Activated T-helper 17 cell treated with anti-CD3 and anti-CD28 coated beads, Interleukin-2, amount 50 U/mL, for 72 hours (primary cell): ENCODE measurements at places on chromosomes 13 and 19. TPM values are rescaled to one million over a fixed set of nuclear protein-coding genes. Genes with fewer than 3 reads are reported as not detected.

SCGB2B2 gene
- 0.71 TPM for total RNA-seq

KANK3 gene
- total RNA-seq: 1.4 TPM

WASF3 gene
- 0.16 TPM for total RNA-seq

TINCR gene
- total RNA-seq: 0.48 TPM
